ENCODE measurements at places on chromosomes 7 and 10.

GRCh38 chr10:16690417-16690816, 126.8 kb downstream of the RSU1 start:
- DNase-seq: no peak

DNA sequence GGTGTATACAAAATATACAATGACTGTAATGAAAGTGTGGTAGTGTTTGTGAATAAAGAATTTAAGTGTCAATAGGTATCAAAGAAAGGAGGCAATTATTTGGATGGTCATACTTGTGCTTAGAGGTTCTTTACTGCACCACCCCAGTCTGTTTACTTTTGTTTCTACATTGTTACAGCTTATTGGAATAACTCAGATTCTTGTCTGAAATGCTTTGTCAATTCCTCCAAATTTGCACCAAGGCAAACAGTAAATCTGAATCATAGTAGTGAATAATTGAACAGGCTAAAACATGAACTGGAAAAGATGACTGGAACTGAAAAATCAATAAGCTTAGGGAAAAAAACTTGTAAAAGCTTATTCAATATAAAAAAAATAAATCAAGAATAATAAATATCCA, 319.2 kb downstream of the EXOC4 start:
- no peak for DNase-seq

DNA sequence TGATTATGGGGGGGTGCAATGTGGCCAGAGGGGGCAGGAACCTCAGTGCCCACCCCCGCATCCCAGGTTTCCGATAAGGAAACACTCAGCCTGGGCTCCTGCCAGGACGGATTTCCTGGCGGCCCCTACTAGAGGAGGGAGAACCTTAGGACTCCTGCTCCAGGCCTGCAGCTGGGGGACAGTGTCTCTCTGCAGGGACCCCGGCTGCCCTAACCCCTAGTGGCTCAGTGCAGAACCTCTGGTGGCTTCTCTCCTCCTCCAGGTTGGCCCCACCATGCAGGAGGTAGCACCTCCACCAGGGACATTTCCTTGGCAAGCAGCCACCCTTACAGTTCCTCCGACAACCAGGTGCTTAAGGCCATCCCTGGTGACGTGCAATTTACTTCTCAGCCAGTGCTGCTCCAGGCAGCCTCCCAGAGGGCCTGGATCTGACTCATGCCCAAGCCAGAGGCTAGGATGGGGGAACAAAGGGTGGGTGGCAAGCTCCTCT, 31.9 kb downstream of the SH2B2 start:
- no peak for DNase-seq

DNA sequence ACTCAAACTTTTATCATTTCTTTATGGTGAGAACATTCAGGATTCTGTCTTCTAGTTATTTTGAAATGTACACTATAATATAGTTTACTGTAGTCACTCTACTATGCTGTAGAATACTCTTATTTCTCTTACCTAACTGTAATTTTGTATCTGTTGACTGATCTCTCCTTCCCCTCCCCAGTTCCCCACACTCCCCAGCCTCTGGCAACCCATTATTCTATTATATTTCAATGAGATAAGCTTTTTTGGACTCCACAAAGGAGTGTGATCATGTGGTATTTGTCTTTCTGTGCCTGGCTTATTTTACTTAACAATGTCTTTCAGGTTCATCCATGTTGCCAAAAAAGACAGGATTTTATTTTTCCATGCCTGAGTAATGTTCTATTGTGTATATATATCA, 71.4 kb upstream of the DYNC1I1 start:
- DNase-seq: no peak

DNA sequence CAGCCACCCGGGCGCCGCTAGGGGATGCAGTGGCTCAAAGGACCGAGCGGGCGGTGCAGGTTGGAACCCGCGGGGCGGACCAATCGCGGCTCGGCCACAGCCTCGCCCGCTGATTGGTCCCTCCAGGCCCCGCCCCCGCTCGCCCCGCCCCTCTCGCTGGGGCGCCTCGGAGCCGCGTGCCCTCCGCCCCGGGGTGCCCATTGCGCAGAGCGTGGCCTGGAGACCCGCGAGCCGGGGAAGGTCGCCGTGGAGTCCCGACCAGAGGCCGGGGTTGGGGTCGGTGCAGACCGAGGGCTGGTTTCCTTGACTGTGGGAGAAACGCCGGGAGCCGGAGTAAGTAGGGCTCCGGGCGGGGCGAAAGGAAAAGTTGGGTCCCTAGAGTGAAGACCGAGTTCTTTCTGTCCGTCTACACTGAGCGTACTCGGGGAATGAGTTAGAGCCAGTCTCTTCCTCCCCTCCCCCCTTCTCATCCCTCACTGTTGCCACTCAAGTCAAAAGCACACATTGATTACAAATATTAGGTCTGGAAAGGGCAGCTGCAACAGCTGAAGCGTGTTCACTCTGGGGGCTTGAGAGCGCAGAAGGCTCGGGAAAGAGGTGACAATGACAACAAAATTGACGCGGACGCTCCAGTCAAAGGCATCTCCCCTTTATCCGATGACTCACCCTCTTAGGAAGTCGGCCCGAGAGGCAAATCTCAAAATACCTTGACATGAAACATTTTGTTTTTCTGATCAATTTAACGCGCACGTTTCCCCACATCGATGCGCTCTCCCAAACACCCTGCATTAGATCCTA, 843 bp upstream of the GATA3 start:
- DNase-seq: no peak

DNA sequence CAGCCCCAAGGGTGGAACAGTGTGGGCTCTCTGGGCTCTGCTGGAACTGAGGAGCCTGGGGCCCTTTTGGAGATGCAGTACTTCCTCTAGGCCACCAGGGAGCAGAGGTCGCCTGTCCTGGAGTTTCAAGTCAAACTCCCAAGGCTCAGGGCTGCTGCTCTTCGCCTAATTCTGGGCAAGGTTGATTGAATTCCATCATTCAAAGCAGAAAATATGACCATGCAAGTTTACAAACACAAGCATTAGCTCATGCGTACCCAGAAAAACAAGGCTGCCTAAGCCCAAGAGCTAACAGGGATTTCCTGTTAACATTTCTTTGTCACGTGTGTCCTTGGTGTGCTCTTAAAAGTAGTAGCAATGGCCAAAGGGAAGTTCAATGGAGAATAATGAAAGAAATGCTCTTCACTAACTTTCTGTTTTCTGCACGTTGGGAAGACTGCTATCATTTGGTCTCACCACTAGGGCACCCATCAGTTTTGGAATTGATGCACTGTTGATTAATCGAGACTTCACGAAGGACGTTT, 20.1 kb downstream of the LDB3 start:
- DNase-seq: peak; percentile 6

DNA sequence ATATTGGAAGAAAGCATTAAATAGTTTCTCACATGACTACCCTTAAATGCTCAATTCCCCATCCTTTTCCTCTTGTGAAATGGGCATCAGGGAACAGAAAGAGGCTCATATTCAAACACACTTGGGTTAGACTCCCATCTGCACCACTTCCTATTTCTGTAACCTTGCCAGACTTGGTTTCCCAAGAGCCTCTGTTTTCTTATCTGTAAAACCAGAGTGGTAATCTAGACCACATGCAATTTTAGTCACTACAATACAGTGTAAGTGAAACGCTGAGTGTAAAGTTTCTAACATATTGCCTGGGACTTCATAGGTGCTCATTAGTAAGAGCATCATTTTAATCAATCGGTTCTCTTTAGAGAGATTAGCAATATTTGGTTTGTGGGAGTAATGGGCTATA, 136.3 kb downstream of the SORCS1 start:
- DNase-seq: no peak

DNA sequence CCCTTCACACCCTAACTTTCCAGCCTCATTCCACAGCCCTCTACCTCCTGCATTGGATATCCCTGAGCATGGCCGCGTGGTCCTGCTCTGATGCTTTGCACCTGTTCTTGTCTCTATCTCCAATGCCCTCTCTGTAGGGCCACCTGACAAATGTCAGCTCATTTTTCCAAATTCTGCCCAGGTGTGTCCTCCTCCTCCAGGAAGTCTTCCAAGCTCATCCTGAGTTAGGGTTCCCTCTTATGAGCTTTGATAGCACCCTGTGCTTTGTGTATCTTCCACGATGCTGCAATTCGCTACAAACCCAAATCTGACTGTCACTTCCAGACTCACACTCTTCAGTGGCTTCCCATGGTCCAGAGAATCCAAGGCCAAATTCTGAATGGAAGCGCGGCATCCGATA, 14.7 kb upstream of the SLC35B4 start:
- DNase-seq: no peak

DNA sequence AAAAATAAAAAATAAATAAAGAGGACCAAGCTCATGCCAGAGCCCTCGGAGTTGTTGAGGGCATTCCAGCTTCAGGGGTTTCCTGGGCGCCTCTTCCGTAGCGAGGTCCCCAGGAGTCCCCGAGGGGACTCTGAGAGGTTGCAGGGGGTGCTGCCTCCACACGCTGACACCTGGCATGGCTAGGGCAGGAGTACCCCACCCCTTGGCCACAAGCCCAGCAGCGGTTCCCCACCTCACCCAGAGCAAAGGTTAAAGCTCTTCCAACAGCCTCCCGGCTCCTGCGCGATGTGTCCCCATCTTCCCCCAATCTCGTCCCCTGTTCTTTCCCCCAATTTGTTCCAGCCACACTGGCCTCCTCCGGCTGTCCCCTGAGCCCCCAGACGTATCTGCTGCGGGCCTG, 4.5 kb downstream of the AMZ1 start:
- no peak for DNase-seq

DNA sequence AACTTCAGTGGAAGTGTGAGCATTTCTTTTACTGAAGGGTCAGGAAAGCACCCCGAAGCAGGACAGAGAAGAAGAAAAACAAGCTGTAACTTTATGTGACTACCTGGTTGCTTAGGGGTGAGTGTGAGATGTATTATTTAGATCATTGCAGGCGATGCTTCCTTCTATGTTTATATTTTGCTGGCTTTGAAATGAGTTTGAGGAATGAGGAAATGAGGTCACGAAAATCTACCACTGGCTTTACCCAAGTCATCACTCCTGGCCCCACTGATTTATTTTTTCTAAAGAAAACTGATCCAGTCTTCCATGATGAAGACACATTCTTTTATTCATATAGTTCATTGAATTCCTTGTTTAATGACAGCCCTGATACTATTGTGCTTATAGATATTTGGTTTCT, 716.6 kb upstream of the FZD8 start:
- DNase-seq: no peak

DNA sequence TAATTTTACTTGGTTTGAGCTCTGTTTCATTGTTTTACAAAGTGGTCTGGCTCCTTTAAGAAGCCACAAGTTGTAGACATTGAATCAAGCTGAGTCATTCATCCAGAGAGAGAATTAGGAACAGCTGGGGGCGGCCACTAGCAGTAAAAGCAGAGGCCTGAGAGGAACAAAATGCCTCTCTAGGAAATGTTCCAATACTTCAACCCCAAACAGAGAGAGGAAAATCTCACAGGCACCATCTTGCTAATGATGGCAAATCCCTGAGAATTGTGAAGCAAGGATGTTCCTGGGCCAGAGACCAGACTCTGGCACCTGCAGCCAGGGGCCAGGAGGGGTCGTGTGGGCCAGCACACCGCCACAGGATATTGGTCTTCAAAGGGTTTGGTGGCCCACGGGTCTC, 26.5 kb upstream of the TRIL start:
- DNase-seq: no peak

- no peak for DNase-seq
These were observed 77.5 kb upstream of the STEAP1B start for GRCh38 chr7:22577470-22578001.

DNA sequence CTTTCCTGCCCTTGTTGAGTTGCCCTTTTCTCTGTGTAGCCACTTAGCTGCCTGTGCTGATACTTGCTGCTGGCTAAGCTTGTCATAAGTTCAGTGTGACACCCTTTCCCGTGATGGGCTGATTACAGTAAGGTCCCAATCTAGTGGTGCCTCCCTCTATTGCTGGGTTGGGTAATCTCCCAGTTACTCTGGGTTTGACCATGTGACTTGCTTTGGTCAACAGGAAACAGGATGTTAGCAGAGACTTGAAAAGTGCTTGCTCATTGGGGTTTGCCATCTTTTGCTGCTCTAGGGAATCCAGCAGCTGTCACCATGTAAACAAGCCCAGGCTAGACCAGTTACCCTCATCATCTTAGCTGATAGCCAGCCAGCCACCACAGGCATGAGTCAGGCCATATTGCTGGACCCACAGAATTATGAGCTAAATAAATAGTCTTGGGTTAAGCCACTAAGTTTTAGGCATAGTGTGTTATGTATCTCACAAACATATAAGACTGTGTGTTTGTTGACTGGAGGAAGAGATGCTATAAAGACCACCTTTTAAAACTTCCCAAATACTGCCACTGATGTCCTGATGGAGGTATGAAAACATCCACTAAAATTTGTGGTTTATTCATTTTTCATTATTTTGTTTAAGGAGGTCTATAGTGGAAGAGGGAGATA, 4.0 kb upstream of the LEP start:
- peak; percentile 40 for DNase-seq

DNA sequence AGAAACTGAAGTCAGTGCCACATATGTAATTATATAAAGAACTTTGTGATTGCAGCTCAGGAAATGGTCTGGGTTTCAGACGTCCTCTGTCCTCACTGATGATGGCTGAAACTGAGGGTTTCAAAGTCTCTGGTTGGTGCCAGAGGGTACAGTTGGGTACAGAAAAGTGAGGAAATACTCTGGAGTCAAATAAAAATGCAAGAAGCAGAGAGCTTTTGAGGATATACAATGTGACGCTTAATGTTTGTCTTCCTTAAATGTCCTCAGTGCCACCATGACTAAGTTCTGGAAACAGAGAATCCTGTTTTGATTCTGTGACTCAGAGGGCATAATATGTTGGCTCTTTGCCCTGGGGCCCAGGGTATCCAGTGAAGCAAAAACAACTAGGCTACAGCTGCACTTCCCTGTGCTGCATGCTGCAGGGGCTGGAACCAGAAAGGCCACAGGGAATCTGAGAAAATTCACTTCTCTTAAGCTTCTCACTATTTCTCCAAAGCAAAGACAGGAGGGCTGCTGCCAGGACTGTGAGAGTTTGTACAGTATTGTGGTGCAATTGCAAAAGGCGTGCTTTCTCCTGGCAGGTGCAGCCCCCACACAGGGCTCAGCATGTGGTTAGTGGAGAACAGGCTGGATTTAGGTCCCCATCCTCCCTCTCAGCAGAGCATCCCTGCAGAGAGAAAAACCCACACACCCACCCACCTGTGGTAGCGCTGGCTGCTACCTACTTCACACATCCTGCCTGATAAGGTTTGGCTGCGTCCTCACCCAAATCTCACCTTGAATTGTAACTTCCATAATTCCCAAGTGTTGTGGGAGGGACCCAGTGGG, 169.5 kb upstream of the SVIL start:
- DNase-seq: peak; percentile 33

DNA sequence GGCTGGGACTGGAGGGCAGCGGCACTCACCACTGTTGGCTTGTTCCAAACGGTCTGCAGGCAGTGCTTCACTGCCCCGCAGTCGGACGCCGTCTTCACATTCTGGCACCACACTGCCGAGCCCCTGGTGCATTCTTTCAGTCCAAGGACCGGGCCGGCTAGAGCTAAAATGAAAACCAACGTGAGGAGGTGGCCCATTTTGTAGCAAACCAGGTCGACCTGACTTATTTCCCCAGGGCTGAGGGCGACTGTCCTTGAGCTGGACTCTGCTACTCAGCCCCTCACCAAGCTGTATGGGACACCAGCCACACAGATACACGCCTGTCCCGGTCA, 16.7 kb downstream of the PSAP start:
- DNase-seq: no peak
